ENCODE measurements at places on chromosomes 11 and 22.

DNA sequence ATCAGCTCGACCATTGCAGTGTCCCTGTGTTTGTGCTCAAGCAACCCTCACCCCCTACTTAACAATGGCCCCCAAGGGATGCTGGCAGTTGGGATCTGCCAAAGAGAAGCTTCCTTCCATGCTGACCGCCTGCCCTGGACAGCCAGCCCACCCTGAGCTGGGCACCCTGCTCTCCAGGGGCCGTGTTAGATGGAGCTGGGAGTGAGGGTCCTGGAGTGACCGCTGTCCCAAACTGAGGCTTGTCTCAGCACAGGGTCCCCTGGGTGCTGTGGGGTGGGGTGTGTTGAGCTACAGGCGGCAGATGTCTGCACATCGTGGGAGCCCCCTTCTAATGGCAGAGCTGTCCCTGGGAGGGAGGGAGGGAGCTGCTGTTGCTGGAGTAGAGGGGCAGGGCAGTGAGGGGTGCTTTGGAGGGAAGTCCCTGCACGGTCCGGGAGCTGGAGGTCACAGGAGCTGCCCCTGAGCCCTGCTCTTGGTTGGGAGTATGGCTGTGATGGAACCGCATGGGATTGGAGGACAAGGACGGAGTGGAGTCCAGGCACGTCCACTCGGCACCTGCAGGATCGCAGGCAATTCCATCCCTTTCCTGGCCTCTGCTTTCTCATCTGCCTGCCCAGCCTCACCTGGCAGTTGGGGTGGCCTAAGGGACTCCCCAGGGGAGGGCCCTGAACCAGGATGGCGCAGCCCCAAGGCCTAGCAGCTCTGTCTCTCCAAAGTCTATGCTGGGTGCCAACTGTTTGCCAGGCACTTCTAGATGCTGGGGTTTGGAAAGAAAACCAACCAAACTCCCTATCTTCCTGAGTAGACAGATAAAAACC is 126.3 kb downstream of the ARHGAP8 start:
- no peak for DNase-seq

- no peak for DNase-seq
Measured at GRCh38 chr11:95375886-95376285, 144.9 kb upstream of the SESN3 start.

- no peak for DNase-seq
Measured at GRCh38 chr11:35750981-35751663, 88.5 kb downstream of the TRIM44 start.

- no peak for DNase-seq
Measured at GRCh38 chr11:1295591-1295990, 13.8 kb downstream of the TOLLIP start.

DNA sequence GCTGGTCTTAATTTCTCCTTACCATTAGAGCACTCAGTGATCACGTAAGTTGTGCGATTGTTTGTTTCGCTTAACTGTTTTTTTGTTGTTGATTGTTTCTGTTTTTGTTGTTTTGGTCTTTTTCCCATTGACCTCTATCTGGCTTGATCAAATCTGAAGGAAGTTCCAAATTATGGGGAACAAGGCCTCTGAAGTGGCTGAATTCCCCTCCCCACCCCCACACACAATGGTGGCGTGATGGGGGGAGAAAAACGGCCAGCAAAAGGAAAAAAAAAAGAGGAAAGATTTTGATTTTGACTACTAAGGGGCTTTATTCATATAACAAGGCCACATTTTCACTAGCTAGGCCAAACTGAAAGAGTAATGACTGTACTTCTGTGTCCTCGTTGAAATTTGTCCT is 53.6 kb downstream of the OSBPL5 start:
- DNase-seq: no peak

GRCh38 chr11:126111458-126112116 is 48.9 kb upstream of the CDON start:
- no peak for DNase-seq

- no peak for DNase-seq
Measured at GRCh38 chr22:21938906-21939305, 13.7 kb downstream of the PPM1F start.

DNA sequence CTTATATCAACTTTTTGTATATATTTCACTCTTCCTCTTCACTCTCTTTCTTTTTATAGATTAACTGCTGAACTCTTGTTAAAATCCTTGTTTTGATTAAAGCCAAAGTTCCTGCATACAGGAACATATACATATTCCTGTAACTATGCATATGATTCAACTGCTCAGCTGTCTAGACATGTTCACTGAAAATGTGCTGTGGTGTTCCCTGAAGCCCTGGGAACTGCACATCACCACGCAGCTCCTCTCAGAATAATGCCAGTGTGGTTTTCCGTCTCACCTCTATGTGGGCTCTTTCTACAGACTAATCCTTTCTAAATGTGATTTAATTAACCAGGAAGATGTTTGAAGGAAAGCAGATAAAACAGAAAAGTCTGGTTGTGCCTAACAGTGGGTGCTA is 25.6 kb upstream of the MMP12 start:
- DNase-seq: no peak

- DNase-seq: peak; percentile 15
Measured at GRCh38 chr22:20117633-20118299, 740 bp upstream of the TRMT2A start.

DNA sequence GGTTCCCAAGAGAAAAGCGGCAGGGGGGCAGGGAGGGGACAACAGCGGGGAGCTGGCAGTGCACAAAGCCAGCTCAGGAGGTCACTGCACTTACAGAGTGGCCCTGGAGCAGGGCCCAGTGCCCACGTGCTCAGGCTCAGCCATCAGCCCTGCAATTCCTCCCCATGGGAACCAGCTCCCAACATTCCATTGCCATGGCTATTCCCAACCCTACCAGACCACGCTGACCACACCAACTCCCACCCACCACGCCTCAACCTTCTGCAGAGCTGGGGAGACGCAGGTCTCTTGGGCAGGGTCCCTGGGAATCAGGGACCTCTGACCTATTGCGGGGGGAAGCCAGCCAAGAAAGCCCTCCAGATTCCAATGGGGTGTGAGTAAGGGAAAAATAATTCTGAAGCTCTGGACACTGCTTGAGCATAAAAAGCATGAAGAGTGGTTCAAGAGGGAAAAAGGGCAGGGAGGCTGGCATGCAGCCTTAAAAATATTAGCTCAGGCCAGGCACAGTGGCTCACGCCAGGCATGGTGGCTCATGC is 38.3 kb upstream of the TFIP11 start:
- no peak for DNase-seq

- no peak for DNase-seq
Measured at GRCh38 chr11:121437018-121437685, 15.0 kb upstream of the SORL1 start.

DNA sequence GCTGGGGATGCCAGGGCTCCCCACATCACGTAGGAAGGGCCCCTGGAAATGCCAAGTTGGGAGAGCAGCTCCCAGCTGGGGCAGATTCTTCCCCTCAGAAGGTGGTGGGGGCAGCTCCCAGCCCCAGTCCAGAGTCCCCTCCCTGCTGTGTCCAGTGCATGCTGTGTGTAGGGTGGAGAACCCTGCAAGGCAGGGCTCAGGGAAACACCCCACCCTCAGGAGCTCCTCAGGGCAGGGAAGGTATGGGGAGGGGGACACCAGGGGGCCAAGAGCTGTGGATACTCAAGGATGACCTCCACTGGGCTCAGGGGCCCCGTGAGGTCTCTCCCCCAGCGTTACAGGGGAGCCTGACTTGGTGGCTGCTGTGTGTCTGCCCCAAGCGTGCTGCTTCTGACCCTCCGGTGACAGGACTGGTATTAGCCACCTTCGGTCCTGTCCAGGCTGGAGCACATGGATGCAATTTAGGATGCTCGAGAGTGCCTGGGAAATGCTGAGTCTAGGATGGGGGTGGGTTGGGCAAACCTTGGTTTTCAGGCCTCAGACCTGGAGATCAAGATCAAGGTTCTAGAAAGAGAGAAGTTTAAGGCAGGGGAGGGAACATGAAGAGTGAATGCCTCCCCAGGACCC is 16.1 kb upstream of the CABP7 start:
- no peak for DNase-seq

- DNase-seq: no peak
Measured at GRCh38 chr11:14413307-14414069, 54.5 kb upstream of the RRAS2 start.

GRCh38 chr11:97703851-97704250 is 1314.0 kb downstream of the JRKL start:
- DNase-seq: no peak

- no peak for DNase-seq
Measured at GRCh38 chr11:35103366-35104208, 35.4 kb upstream of the CD44 start.

DNA sequence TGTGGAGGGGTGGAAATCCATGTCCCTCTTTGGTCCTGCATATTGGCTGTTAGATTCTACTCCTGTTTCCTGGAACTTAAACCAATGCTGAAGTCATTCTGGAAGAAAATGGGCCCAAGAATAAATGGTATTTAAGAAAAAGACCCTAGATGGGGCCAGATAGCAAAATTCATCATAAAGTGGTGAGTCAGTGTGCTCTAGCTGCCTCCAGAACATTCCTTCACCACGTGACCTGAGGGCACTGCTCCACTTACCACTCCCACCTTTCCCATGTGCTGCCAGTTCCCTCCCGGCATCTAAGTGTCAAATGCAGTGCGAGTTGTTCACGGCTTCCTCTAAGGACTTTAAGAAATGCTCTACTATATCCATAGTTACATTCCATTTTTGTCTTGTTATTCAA is 30.9 kb upstream of the NAP1L4 start:
- no peak for DNase-seq

DNA sequence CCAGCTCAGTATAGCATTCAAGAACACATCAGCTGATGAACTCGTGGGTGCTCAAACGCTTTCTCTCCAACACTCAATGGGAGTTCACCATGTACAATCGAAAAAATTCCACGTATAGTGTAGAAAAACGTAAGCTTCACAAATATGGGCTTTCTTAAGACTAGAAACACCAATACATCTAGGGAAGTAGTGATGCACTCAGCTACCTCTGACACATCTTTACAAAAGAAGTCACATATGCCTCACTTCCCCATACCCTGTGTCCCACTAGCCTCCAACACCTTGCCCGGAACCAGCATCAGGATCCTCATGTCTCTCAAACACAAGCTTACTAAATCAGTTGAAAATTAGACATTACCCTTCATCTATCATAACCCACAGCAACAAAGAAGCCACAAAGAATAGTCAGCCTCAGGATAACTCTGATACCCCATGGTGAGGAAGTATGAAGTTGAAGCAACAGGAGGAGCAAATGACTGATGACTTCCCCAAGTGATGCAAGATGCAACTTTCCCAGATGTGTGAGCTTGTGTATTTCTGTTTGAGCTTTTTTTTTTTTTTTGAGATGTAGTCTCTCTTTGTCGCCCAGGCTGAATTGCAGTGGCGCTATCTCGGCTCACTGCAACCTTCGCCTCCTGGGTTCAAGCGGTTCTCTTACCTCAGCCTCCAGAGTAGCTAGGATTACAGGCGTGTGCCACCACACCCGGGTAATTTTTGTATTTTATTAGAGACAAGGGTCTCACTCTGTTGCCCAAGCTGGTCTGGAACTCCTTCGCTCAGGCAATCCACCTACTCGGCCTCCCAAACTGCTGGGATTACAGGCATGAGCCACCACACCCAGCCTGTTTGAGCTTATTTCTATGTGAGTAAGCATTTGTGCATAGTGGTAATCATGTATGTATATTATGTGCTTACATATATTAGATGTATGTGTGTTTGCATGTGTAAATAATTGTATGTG is 8.5 kb upstream of the DENND5A start:
- no peak for DNase-seq

DNA sequence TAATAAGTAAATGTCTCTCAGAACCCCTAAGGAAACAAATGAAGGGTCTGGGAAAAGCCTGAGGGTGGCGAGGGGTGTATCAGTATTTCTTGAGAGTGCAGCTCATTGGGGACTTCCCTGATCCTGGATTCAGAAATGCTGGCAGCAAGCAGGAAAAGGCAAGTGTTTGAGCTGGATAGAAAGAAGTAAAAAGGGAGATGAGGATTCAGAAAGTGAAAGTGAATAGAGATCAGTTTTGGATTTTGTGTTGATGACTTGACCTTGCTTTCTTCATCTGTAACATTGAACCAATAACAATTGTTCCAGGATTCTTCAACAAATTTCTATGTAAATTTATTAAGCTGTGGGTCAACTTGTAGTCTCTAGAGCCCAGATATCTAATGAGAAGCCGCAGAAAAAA is 66.9 kb upstream of the CTSC start:
- DNase-seq: no peak

DNA sequence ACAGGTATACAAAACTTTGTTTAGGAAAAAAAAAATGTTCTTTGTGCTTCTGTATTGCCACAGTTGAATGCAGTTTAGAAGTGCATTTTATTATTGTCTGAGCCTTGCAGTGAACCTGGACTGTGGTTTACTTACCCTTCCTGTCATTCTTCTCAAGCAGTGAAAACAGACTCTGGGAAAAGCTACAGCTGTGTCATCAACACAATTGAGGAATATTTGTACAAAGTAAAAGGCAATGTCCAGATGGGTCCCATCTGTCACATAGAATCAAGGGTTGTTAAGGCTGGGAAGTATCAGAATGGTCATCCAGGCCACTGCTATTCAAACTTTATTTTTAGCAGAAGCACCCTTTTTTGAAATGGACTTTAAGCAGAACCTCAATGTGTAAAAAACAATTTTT is 73.3 kb downstream of the TRIM44 start:
- DNase-seq: no peak

GRCh38 chr22:24424901-24425775 is 2.3 kb upstream of the ADORA2A start:
- no peak for DNase-seq

- DNase-seq: no peak
Measured at GRCh38 chr22:49737101-49737551, 90.5 kb downstream of the BRD1 start.

- no peak for DNase-seq
Measured at GRCh38 chr11:111120696-111121302, 124.7 kb upstream of the POU2AF2 start.

DNA sequence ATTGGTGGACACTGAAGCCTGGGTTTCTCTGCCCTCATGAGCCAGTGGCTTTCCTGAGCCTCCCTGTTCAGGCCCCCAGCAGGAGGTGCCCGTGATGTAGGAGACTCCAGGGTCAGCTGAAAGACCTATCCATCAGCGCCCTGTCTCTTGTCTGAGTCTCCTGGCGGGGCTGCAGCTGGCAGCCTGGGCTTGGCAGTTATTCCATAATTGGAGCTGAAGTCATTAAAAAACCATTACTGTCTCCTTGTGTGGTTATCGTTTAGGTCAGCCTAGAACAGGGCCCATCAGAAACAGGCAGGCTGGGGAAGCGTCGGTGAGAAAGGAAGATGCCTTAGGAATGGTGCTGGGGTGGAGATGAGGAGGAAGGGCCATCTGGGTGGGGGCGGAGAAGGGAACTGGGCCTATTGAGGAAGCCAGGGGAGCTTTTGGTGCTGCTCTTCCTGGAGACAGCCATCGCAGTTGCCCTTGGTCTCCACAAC is 5.0 kb downstream of the TUB start:
- DNase-seq: no peak

GRCh38 chr22:45629469-45630089 is 42.1 kb upstream of the ATXN10 start:
- DNase-seq: no peak
